ENCODE measurements at places on chromosomes 4 and X. TPM values are rescaled to one million over a fixed set of nuclear protein-coding genes. Genes with fewer than 3 reads are reported as not detected.

- DNase-seq: no peak
Measured at GRCh38 chr4:100174985-100175383, 15.3 kb downstream of the DDIT4L start.

DNA sequence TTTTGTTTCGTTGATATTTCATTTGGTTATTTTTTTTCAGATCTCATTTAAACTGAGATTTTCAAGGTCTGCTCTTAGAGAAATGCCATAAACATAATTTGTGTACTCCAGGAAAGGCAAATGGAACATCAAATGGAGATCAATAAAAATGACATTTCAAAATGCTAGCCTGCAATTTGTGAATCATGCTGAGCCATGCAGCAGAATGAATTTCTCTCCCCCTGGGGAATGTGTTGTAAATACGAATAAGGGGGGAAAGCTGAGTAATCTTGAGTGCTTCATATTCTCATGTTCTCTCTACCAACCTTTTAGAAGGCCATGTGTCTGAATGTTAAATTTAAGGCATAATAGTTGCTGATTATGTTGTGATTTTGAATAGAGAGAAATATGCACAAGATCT is 7.8 kb downstream of the ZCCHC4 start:
- DNase-seq: no peak

GRCh38 chrX:154750301-154751202 is at the start of gene GAB3:
GAB3 (minus strand) TSS chrX:154751077; CDS start chrX:154751025, 52 bp downstream.
- DNase-seq: no peak

- DNase-seq: no peak
Measured at GRCh38 chr4:13537832-13538177, 6.5 kb downstream of the NKX3-2 start.

DNA sequence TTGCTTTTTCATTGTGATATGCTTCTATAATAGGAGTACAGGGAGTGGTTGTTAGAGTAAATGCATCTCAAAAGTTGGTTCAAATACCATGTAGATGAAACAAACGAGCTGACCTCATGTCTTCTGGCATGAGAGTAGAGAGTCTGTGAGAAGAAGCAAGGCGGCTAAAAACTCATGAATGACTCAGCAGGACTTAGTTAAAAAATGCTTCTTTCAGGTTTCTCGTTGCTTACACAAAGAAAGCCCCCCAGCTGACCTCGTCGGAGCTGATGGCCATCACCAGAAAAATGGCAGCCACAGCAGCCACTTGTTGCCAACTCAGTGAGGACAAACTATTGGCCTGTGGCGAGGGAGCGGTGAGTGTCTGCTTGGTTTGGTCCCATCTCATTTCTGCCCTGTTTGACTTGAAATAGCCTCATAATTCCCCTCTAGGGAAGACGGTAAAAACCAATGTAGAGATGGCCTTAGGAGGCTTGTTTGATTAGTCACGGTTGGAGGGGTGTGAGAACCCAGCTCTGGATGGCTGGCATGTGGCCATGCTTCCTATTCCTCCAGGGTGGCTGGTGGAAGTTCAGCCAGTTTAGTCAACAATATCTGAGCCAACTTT is 14.5 kb downstream of the AFP start:
- DNase-seq: no peak

DNA sequence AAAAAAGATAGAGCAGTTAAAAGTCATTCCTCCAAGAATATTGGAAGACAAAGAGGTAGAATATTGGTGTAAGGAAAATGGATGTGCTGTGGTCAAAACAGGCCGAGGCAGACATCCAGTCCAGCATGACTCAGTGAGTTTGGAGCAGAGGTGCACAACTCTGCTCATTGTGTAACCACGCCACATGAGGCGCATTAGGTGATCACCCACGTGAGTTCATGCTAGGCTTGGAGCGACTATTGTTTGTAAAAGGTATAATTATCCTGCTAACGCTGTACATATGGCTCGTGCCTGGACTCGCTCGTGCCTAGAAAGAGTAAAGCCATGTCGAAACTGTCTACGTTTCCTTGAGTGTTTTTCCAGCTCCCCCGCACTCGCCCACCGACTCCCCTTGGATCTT is 23.9 kb downstream of the C4orf54 start:
- DNase-seq: no peak

The CDX4 gene
- total RNA-seq: not detected

- no peak for DNase-seq
Measured at GRCh38 chrX:139889760-139890159, 43.1 kb downstream of the ATP11C start.

DNA sequence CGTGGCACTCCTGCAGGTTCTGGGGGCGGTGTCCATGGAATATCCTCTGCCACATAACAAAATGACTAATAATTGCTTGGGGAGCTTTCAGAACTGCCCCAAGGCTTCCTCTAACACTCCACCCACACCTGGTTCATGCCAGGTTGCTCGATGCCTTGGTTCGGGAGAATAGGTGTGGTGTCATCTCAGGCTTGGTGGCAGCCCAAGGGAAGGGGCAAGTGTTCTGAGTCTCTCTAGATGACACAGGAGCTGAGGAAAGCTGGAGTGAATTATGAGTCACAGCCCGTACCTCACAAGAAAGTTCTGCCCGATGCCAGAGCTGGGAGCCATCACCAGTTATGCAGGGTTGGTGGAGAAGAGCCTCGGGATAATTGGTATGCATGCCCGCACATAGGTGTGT is 14.7 kb downstream of the FTSJ1 start:
- DNase-seq: no peak

DNA sequence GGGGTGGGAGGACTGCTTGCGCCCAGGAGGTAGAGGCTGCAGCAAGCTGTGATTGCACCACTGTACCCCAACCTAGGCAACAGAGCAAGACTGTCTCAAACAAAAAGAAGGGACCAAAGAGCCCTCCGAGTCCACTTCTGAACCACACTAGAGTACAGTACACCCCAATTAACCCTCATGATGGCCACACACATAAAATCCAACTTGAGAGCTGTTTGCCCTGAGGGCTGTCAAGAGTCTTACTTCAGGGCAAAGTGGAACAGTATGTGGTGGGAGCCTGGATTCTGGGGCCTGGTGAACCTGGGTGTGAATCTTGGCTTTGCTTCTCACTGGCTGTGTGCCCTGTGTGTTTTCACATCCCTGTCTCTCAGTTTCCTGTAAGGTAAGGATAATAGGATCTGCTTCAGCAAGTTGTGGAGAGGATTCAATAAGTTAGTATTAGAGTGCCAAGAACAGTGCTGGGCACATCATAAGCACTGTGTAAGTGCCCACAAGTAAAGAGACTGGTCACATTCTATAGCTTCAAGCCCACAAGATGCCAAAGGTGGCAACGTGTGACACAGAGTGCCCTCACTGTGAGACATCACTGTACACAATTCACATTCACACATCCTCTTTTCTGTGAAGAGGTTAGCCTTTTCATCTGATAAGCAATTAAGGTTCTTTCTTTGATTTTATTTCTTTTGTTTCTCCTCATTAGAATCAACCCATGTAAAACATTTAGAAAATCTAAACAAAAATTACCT is 52.1 kb downstream of the LEF1 start:
- DNase-seq: no peak

GRCh38 chr4:138879757-138880156 is 135.8 kb upstream of the NOCT start:
- DNase-seq: no peak
